Activated T-cell treated with anti-CD3 and anti-CD28 coated beads, Interleukin-2, amount 50 U/mL, for 4 hours (primary cell): ENCODE measurements at places on chromosomes 3 and 15.

GRCh38 chr3:95297581-95297980, 1234.7 kb downstream of the NSUN3 start:
- DNase-seq, result no peak

DNA sequence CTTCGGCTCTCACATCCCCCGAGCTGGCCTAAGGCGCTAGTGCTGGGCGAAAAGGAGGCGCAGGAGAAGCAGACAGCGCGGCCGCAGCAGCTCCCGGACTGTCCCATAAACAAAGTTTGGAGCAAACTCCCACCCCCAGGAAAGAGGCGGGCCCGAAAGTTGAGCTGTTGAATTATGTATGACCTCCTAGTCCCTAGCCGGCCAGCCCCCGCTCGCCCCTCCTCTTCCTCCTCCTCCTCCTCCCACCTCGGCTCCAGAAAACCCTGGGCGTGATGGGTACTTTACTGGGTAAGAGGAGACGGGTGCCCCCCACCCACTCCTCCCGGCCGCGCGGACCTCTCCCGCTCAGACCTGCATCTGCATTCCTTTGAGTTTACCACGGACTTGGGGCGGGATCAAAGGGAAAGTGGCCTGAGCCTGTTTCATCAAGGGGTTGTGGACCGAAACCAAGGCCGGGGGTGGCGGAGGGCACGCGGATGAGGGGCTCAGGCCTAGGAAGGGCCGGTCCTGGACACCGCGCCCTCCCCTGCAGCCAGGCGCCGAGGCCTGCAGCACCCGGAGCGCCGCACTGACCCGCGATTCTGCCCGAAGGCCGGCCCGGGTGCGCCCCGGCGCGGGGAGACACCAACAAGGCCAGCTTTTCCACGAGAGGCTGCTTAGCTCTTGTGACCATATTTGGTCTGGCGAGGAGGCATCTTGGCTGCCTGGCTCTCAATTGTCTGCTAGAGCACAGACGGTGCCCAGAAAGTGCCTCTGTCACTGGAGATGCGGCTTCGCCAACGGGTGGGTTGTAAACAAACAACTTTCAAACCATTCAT, at the start of gene WWTR1:
Gene WWTR1 (minus strand): TSS at position 100 of the 818 bp plus-strand sequence. CDS start 719 bp downstream, outside the sequence.
- no peak for DNase-seq

GRCh38 chr3:139832998-139833397, 102.0 kb upstream of the CLSTN2 start:
- DNase-seq, result no peak

DNA sequence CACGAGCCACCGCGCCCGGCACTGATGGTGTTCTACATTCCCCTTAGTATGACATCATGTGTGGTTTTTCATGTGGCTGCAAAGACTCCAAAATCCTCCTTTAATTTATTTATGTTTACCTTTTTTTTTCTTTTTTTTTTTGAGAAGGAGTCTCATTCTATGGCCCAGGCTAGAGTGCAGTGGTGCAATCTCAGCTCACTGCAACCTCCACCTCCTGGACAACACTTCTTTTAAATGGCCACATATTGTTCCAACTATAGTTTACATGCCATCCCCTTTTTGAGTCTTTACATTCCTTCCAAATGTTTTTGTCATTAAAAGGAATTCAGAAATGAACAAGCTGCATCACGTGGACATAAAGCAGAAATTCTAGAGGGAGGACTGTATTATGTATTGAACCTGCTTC, 10.3 kb upstream of the CDV3 start:
- DNase-seq, result no peak

GRCh38 chr3:52245322-52246263, at the start of gene PPM1M:
TSS of gene PPM1M (plus strand) at chr3:52245759. CDS start at chr3:52245825, 66 bp downstream.
- DNase-seq, result peak; percentile 34

GRCh38 chr15:58309963-58310928, 121.5 kb upstream of the LIPC start:
- DNase-seq, result no peak

DNA sequence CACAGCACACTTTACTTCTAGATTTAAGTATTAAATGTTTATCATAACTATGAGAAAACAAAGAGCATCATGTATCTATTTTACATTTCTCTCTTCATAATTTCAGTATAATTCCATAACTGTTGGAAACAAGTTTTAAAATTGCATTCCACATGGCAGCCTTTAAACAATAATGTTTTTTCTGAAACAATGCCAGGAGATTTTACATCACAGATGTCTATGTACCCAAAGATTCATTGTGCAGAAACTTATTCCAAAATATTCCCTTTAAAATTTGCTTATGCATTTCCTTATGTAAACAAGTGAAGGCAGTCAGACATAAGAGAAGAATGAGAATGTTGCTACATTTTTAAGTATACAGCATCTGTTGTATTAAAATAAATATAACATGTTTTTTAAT, 324.9 kb upstream of the COL8A1 start:
- no peak for DNase-seq

- no peak for DNase-seq
Measured at GRCh38 chr3:99250821-99251355, 349.4 kb upstream of the DCBLD2 start.

GRCh38 chr15:72503147-72503546, 29.0 kb downstream of the ARIH1 start:
- no peak for DNase-seq

DNA sequence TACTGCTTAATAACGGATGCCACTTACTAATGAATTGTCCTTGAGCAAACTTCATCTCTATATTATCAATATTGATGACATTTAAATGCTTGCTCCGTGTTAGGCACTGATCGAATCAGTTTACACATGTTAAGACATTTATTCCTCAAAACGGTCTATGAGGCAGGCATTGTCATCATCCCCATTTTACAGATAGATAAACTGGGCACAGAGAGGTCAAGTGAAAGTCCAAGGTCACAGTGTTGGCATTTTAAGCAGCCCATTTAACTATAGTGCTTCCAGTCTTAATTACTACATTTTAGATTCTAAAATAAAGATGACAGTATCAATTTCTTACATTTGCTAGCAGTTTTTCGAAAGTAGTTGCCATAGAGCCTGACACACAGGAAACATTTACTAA, 966 bp upstream of the ABI3BP start:
- no peak for DNase-seq

GRCh38 chr3:178634975-178635374, 98.7 kb downstream of the KCNMB2 start:
- no peak for DNase-seq

DNA sequence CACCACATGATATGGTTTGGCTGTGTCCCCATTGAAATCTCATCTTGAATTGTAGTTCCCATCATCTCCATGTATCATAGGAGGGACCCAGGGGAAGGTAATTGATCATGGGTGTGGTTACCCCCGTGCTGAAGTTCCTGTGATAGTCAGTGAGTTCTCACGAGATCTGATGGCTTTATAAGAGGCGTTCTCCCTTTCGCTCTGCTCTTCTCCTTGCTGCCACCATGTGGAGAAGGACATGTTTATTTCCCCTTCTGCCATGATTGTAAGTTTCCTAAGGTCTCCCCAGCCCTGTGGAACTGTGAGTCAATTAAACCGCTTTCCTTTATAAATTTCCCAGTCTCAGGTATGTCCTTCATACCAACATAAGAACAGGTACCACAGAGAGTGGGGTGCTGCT, 21.9 kb downstream of the OSTN start:
- no peak for DNase-seq

DNA sequence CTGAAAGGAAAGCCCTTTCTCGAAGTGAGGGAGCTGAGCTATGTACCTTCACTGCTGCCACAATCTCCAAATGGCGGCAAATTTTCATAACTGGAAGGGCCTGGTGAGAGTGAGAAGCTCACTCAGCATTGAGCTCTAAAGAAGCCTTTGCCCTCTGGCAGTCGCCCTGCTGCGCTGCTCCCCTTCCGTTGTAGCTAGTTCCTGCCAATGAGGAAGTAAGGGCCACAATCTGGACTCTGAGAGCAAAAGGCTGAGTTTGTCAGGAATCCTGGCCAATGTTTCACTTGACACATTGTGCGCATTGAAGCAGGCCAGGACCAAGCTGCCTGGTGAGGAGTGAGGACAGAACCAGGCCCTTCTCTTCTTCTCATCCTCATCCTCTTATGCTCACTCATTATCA, 579.5 kb downstream of the PDCD6IP start:
- no peak for DNase-seq

DNA sequence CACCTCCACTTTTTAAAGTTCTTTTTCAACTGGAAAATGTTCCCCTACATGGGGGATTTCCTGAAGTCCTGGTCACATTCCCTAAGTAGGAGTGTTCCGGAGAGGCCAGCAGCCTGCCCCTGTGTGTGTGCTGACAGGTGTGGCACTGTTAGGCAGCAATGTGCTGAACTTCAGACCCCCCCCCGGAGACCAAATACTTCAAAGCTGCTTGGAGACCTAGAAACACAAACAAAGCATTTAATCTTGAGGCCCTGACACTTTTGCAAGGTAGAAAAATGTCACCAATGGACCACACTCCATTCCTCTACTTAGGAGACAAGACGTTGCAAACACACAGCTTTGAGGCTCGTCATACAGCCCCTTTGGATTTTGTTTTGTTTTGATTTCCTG, 259.6 kb upstream of the CTNNB1 start:
- DNase-seq, result no peak

DNA sequence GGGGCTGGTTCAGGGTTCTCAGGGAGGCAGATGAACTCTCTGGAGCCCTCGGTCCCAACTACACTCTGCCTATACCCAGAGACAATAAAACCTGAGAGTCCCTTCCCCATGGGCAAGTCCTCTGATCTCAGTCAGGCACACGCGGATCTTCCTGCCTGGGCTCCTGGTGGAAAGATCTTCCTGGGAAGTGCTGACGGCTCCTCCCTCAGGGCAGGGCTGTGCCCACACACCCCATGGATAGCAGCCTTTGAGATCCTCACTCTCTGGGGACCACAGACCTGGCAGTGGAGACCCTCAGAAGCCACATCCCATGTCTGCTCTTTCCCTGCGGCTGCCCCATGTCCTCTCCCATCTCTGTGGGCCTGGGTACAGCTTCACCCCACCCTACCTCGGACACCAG, 10.4 kb downstream of the SH2D7 start:
- DNase-seq, result no peak

- no peak for DNase-seq
Measured at GRCh38 chr15:38886315-38887163, 321.9 kb upstream of the RASGRP1 start.

DNA sequence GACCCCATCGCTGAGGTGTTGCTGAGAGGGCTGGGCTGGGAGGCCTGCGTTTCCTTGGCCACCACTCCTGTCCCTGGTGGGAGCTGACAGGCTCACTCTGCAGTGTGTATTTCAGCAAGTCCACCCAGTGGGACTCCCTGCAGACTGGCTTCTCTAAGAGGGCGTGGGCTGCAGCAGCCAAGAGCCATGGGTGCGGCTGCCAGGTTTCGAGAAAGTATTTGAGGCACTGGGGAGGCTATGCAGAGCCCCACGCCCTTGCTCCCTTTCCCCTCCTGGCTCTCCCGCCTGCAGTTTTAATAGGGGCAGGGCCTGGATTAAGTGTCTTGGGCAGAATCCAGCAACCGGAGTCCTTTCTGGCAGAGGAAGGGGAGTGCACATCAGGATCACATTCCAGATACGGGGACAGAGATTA, 242.1 kb downstream of the THSD4 start:
- DNase-seq, result no peak

- no peak for DNase-seq
Measured at GRCh38 chr15:80462836-80463512, 58.8 kb downstream of the ARNT2 start.

- peak; percentile 67 for DNase-seq
Measured at GRCh38 chr15:101014921-101015841, 96.0 kb downstream of the LRRK1 start.

DNA sequence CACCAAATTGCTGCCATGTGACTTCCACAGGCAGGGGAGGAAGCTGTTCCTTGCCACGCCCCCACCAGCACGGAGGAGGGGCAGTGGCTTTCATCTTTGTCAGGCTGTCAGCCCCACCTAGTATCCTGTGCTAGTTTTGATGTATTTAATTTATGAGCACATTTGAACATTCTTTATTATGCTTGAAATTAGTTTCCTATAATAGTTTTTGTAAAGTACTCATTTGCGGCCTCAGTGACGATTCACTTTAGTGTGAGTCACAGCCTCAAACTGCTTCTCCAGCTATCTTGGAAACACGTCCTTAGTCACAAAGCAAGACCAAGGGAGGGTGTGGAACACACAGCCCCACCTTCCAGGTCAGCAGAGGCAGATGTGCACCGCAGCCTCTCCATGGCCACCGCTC, 239.9 kb upstream of the ATP10A start:
- no peak for DNase-seq

DNA sequence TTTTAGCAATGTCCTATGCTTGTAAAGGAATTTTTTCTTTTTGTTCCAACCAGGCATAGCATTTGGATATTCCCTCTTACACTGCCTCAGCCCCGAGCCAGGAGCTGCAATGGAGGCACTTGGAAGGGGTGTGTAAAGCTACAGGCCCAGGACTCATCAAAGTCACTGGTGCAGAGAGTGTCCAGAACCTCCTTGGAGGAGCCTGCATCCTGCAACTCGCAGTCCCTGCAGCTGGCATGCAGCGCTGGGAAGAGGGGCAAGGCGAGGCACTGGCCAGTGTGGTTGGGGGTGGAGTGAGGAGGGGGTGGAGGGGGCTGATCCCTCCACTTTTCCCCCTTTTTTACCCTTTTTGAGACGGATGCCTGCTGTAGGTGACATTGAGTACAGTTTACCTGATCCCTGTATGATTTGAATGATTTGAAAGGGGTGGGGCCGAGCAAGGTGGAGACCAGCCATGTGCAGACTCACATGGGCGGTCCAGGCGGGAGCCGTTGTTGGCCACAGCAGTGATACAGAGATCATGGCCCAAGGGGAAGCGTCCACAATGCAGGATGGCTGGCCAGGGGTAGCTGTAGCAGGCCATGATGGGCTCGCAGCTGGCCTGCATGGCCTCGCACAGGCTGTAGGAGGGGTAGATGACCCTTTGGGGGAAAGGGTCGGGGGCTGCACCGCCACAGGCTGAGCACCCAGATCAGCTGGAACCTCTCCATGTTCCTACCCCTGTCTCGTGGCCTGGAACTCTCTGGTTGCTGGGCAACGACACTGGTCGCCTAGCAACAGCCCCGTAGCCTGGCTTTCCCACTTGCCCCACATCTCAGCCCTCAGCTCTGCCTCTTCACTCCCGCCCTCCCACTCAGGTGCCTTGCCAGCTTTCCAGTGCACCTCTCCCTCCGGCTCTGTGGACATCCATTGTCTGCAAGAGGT, 7.9 kb downstream of the P4HTM start:
- no peak for DNase-seq
